ENCODE measurements at places on chromosomes 12 and 14.

GRCh38 chr14:21025371-21026273 is 761 bp upstream of the NDRG2 start:
- no peak for DNase-seq

DNA sequence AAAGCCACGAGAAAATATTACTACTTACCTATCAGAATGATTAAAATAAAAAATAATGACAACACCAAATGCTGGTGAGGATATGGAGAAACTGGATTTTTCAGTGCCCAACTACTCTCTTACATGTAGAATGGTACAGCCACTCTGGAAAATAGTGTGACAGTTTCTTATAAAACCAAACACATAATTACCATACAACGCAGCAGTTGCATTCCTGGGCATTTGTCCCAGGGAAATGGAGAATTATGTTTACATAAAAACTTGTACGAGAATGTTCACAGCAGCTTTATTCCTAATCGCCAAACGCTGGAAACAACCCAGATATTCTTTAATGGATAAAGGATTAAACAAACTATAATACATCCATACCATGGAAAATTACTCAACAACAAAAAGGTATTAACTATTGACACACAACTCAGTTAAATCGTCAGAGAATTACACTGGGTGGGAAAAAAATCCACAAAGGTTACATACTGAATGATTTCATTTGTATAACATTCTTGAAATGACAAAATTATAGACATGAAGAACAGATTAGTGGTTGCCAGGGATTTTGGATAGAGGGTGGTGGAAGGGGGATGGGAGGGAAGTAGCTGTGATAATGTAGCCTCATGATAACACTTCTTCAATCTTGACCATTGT is 35.4 kb downstream of the TAOK3 start:
- no peak for DNase-seq

- no peak for DNase-seq
Observed at GRCh38 chr12:8831116-8831515, 8.7 kb downstream of the A2ML1 start.

GRCh38 chr12:51915003-51915625 is 7.8 kb downstream of the ACVRL1 start:
- DNase-seq: no peak

DNA sequence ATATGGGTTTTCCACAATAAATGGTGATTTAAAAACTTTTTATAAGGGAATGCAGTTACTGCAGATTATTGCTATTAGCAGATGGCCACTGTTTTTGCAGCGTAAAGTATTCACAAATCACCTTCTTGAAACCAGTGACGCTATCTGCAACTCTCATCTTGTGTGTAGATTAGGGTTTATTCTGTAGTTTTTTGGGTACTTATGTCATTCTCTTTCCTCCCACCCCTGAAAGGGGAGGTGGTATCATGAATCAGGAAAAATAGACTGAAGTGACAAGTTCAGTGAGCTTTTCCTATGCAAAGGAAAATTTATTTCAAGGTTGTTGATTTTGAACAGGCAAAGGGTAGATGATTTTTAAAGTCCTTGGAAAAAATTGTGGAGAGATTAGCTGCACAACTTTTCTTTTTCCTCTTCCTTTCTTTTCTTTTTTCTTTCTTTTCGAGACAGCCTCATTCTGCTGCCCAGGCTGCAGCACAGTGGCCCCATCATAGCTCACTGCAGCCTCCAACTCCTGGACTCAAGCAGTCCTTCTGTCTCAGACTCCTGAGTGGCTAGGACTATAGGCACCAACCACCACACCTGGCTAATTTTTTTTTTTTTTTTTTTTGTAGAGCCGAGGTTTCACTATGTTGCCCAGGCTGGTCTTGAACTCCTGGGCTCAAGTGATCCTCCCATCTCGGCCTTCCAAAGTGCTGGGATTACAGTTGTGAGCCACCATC is 1.6 kb downstream of the FRS2 start:
- DNase-seq: no peak

DNA sequence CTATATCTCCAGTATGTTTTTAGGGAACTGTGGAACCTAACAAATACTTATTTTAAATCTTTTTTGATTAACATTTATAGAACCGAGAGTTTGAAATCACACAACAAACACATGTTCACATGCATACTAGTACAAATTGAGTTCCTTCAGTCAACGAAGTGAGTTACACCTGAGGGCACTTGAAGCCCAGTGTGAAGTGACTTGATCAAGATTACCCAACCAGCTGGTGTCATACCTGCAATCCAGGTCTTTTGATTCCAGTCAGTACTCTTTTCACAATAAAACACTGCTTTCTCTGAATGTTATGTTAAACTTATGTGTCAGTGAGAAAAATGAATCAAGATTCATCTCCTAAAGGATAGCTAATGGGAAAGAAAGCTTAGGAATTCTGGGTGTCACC is 35.2 kb downstream of the VRK1 start:
- no peak for DNase-seq

DNA sequence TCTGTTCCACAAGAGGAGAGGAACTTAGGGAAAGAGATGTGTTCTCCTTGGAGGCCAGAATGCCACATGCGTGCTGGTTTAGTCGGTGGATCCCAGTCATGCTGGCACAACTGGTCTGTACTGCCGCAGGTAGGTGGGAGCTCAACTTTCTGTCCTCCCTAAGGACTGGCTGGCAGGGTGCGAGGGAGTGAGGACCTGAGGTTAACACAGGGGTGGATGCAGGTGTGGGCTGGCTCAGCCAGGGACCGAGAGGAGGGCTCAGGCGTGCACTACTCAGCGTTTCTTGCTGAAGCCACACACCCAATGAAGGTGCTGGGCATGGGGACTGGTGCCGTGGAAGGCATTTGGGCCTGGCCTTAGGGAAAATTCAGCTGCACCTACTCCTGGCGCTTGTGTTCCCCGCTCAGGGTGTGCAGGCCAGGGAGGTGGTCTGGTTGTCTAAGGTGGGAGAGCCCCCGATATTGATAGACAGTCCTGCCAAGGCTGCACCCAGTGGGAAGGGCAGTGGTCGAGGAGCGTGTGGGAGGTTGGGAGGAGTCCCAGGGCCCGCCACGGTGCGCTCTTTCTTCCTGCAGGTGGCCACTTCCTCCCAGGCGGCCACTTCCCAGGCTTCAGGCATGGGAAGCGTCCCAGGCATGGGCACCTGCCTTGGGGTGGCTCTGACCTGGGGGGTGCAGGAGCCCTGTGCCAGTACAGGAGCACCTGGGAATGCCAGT is 138.4 kb downstream of the ADGRD1 start:
- DNase-seq: no peak

GRCh38 chr14:31592631-31593030 is 31.4 kb downstream of the NUBPL start:
- no peak for DNase-seq

DNA sequence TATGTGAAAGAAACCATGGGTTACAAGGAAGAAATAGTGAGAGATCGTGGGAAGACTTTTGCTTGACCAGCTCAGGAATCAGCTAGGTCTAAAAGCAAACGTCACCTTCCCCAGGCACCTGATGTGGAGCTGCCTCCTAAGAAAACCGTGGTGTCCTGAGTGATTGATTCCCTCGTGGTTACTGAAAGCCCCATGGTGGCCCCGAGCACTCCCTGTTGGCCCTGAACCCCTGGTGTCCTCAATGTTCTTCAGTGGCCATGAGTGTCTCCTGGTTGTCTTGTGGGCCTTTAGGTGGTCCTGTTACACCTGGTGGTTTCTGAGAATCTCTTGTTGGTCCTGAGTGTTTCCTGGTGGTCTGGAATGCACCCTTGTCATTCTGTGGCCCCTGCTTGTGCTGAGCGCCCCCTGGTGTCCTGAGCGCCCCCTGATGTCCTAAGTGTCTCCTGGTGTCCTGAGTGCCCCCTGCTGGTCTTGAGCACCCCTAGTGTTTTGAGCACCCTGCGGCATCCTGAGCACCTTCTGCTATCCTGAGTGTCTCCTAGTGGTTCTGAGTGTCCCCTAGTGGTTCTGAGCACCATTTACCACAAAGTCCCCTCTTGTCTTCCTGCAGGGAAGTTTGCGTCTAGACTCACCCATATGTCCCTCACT is 518.7 kb downstream of the TMEM121 start:
- peak; percentile 83 for DNase-seq

- no peak for DNase-seq
Observed at GRCh38 chr12:27119797-27120196, 37.4 kb upstream of the C12orf71 start.

- peak; percentile 66 for DNase-seq
Observed at GRCh38 chr12:121494093-121494787, 86.6 kb downstream of the KDM2B start.

- DNase-seq: no peak
Observed at GRCh38 chr12:53098354-53098981, 1.0 kb downstream of the IGFBP6 start.

DNA sequence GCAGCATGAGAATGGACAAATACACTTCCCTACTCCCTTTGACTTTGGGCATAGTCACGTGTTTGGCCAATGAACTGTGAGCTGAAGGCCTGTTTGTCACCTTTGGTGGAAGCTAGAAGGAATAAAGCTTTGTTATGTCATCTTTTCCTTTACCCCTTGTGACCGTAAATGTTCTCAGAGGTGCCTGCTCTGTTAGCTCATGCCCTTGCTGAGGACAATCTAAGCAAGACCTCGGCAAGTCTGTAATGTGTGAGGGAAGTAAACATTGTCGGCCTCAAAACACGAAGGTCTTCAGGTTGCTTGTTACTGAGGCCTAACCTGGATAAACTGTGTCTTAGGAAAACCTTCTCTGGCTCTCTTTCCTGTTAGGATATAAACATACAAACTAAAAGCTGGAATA is 354.2 kb downstream of the TMEM132D start:
- DNase-seq: no peak

DNA sequence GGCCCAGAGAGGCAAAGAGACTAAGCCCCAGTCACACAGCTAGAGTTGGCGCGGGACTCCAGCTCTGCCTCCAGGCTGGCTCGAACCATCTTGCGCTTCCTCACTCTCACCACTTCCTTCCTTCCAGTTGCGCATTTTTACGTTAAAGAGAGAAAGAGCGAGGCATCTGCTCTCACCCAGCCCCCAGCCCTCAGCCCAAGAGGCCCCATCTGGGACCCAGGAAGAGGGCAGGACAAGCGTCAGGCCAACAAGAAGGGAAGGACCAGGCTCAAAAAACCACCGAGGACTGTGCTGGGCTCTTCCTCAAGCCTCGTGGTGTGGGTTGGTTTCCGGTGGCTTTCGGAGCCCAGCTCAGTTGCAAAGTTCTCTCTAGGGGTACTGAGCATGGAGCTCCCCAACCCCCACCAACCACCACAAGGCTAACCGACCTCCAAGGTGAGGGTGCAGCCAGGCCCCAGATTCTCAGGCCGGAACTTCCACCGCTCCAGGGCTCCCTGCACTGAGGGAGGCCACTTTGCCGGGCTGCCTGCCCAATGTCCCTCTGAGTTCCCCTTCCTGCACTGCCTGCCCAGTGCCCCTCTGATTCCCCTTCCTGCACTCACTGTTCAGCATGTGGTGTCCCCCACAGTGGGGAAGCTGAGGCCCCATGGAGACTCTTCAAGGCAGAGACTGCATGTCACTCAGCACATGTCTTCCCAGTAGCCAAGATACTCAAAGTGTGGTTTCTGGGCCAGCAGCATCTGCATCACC is 35.9 kb downstream of the TESC start:
- peak; percentile 52 for DNase-seq

DNA sequence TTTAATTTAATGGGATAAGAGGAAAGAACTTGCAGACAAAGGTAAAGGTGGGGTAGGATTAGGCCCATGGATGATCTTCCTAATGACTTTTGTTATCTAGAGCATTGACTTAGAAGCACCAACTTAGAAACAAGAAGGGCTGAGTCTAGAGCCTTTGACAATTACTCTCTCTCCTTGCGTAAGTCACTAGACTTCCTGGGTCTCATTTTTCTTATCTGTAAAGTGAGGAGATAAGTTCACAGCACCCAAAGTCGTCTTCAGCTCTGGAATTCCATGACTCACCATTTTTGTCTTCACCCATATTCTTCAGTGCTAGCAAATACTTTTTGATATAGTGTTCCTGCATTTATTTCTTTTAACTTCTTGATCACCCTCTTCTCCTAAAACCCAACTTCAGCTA is 75.7 kb downstream of the SSPN start:
- no peak for DNase-seq

GRCh38 chr12:14993537-14994266 is 20.9 kb downstream of the PDE6H start:
- no peak for DNase-seq

- DNase-seq: no peak
Observed at GRCh38 chr12:121748571-121749265, 36.2 kb downstream of the TMEM120B start.

GRCh38 chr14:63800651-63801375 is 52.0 kb upstream of the SYNE2 start:
- no peak for DNase-seq

GRCh38 chr12:82942521-82942920 is 255.8 kb downstream of the TMTC2 start:
- no peak for DNase-seq

- DNase-seq: no peak
Observed at GRCh38 chr14:96069421-96069820, 30.3 kb downstream of the C14orf132 start.

DNA sequence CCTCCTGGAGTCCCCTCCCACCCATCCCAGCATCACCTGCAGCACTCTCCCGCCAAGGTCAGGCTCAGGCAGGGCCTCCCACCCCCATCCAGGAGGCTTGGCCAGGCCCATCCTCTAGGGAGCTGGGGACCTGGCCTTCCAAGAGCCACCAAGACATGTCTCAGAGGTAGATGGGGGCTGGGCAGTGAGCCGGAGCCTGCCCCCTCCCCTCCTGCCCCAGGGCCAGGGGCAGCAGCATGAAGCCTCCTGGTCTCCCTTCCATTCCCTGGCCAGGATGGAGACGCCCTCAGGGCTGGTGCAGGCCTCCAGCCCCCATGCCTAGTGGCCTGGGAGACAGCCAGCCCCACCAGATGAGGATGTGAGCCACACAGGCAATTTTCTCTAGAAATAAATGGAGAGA is 69.3 kb upstream of the C14orf180 start:
- DNase-seq: no peak

DNA sequence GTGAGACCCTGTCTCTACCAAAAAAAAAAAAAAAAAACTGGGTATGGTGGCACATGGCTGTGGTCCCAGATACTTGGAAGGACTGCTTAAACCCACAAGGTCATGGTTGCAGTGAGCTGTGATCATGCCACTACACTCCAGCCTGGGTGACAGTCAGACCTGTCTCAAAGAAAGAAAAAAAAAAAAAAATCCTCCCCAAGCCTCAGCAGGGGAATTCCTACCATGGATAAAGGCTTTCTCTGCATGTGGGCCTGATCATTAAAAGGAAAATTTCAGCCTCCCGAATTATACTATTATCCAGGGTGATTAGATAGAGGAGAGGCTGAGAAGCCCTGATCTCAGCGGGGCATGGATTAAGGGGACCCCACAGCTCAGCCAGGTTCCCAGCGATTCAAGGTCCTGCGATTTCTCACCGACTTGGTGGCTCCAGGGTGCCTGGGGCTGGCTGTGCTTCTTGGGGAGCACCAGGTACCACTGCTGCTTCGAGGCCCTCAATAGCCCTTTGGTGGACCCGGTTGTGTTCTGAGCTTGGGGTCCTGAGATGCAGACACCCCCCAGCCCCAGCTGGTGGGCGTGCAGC is 5.6 kb downstream of the SH2B3 start:
- no peak for DNase-seq
